ENCODE measurements at places on chromosomes 5 and 9. TPM values are rescaled to one million over a fixed set of nuclear protein-coding genes. Genes with fewer than 3 reads are reported as not detected.

MAP3K1 gene
- 22.1 TPM for total RNA-seq

UCK1 gene
- 13.3 TPM for total RNA-seq

PRR7 gene
- 11.7 TPM for total RNA-seq

SLC1A1 gene
- 54.7 TPM for total RNA-seq

PAPPA gene
- total RNA-seq = under 0.01 TPM

TEK gene
- 8.0 TPM for total RNA-seq

RGMB gene
- 51.9 TPM for total RNA-seq

NUTM2G gene
- total RNA-seq = not detected

TAF11L13 gene
- not detected for total RNA-seq

DELE1 gene
- 39.0 TPM for total RNA-seq

DMGDH gene
- 1.2 TPM for total RNA-seq

SHOC1 gene
- total RNA-seq = 0.16 TPM

PJA2 gene
- total RNA-seq = 299 TPM

PPIC gene
- 3.1 TPM for total RNA-seq

ARL14EPL gene
- total RNA-seq = not detected

PCDHGB1 gene
- 7.8 TPM for total RNA-seq

BSPRY gene
- total RNA-seq = not detected

MGAT4B gene
- 47.4 TPM for total RNA-seq

PCDHB3 gene
- 10.3 TPM for total RNA-seq

TAF11L10 gene
- total RNA-seq = not detected

PCDHGA2 gene
- total RNA-seq = 6.9 TPM

PCDHA9 gene
- total RNA-seq = 18.6 TPM
